ENCODE measurements at places on chromosomes 4 and X.

DNA sequence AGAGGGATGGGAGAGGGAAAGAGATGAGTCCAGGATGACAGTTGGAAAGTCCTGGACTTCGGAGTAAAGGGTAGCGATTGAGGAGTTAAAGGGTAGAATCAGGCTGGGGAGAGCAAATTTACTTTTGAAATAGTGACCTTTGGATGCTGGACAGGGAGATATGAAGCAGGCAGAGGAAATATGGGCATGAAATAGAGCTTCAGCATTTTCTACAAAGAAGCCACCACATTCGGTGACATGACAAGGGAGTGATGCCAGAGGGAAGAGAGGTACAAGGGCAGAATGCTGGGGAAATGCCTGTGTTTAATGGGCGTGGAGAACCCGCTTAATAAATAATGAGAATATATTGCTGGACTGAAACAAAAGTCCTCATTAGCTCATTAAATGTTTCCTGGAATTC is 92.7 kb downstream of the TBL1X start:
- DNase-seq = no peak

GRCh38 chrX:136168929-136169735 is 21.8 kb downstream of the FHL1 start:
- DNase-seq = peak; percentile 81

GRCh38 chr4:25095837-25096236 is 64.4 kb downstream of the SEPSECS start:
- no peak for DNase-seq

- no peak for DNase-seq
Observed at GRCh38 chrX:46070421-46070820, 474.8 kb downstream of the ZNF674 start.

DNA sequence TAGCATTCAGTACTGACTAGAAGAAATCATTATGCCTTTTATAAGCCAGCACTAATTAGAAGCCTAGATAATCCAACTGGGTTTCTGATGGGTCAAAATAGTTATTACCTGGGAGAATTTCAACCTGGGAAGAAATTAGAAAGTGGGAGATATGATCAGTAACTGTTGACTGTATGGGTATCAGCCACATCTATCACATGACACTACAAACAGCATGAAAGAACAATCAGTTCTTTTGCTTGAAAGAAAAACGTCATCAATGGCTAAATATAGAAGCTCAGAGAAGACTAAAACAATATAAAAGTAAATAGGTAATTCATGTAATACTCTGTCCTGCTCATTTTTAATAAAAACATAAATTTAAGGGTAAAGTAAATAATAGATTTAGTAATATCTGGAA is 145.1 kb downstream of the CAMK2D start:
- DNase-seq = peak; percentile 42

- peak; percentile 60 for DNase-seq
Observed at GRCh38 chr4:56804551-56804950, 16.9 kb downstream of the SPINK2 start.

Data from cardiac fibroblast (primary cell).